LoVo (cell line): ENCODE measurements at places on chromosomes 2 and 18.

- DNase-seq = no peak
These were observed 38.7 kb downstream of the UBE2F start for GRCh38 chr2:238005528-238005927.

GRCh38 chr2:11903085-11903606 is 156.7 kb downstream of the LPIN1 start:
- DNase-seq = no peak

- DNase-seq = no peak
These were observed 34.5 kb upstream of the STPG4 start for GRCh38 chr2:47189635-47190034.

GRCh38 chr2:86274918-86275275 is 62.5 kb downstream of the REEP1 start:
- peak; percentile 43 for DNase-seq

- DNase-seq = no peak
These were observed 136.4 kb downstream of the SOCS6 start for GRCh38 chr18:70425236-70425635.

DNA sequence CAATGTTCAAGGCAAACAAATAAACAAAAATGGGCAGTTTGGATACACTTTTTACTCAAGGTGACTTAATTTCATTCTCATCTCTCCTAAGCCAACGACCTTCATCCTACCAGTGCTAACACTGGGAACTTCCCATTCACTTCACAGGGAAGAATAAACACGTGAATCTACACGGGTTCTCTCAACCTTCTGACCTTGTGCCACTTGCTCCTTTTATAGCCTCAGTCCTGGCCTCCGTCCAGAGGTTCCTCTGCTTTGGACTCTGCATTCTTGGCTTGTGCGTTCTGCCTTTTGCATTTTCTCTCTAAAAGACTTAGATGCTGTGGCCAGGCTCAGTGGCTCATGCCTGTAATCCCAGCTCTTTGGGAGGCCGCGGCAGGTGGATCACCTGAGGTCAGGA is 13.8 kb downstream of the ZNF2 start:
- DNase-seq = no peak

GRCh38 chr18:9824952-9825371 is 60.8 kb upstream of the TXNDC2 start:
- no peak for DNase-seq

DNA sequence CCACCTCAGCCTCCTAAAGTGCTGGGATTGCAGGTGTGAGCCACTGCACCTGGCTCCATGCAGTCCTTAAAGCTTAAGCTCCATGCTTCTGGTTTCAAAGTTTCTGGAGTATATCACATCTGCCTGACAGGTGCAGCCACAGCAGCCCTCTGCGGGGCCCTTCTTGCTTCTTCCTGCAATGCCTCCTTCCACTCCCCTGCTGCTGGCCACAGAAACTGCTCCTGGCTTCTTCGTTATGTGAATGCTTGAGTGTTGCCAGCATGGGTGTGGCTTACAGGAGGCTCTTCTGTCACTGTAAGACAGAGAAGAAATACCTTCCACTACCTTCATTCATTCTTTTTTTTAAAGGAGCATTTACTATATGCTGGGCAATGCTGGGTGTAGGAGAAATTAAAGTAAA is 10.1 kb upstream of the CCBE1 start:
- DNase-seq = no peak

DNA sequence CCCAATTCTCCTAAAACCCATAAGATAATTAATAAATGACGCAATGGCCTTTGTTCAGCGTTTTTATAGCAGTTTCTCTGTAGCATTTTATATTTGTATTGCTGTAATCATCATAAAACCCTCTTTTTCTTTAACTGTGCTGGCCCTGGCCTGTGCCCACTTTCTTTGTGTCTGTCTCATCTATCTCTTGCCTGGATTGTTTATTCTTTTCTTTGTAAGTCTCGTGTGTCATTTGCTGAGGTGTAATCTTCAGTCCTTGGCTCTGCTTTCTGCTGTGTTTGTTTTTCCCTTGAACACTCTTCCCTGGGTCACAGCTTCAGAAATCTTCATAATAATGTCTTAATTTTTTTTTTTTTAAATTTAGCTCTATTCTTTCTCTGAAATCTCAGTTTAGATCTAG is 525.8 kb upstream of the LINC00305 start:
- DNase-seq = no peak

- DNase-seq = no peak
These were observed 939.6 kb upstream of the CRIM1 start for GRCh38 chr2:35415942-35416341.

DNA sequence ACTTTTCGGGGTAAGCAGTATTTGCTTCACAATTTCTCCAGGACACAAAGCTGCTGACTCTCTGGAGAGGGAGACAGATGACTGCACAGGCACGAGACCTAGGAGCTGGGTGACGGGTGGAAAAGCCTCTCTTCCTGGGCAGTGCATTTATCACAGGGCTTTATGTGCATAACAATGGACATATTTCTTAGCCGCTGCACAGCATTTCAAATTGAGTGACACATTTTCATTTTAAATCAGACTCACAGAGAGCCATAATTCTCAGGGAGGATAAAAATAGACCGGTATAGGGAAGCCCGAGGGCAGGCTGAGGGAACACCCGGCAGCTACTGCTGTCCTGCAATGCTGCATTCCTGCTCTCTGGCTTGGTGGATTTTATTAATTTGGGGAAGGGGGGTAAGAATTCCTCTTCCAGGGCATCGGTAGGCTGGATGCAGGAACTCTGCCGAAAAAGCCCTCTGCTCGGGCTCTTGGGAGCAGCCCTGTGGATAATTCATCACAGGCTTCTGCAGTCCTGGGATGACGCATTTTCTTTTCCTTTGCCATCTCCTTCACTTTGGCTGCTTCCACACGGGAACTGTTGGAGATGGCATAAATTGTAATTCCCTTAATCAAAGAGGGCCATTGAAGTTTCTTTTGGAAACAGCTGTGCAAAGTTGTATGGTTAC is 108.1 kb upstream of the ACAA2 start:
- no peak for DNase-seq

GRCh38 chr18:43420950-43421349 is 143.7 kb upstream of the SYT4 start:
- DNase-seq = no peak

GRCh38 chr2:6930923-6931647 is 13.9 kb downstream of the RNF144A start:
- no peak for DNase-seq

DNA sequence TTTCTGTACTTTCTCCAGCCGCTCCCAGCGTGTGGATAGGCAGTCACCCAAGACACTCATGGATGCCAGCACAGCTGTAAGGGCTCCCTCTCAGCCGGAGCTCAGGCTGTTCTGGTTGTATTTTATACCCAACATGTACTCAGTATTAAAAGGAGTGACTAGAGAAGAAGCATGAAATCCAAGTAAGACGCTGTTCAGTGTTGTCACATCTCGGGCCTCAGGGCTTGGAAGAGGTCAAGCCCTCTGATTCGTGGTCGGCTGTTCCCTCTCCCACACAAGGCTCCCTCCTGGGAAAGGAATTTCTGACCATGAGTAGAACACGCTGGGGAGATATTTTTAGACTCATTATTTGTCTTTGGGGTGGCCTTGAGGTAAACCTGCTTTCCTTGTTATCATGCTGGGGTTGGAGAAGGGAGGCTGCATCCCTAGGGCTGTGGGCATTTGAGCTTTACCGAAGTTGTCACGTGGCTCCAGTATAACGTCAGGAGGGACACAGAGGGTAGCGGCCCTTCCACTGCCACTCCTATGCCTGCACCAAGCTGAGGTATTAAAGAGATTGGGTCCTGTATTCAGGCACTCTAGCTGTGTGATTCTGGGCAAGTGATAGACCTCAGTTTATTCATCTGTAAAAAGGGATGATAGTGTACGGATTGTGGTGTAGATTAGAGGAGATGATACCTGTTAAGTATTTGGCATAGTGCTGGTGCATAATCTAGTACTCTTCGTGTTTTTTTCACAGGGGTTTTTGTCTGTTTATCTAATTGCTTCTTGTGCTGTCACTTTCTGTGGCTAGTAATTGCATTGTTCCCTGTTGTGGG is 34.1 kb downstream of the HK2 start:
- peak; percentile 23 for DNase-seq

- DNase-seq = no peak
These were observed 69.2 kb downstream of the AP1S3 start for GRCh38 chr2:223768179-223768578.

GRCh38 chr2:46337208-46337994 is 40.2 kb downstream of the EPAS1 start:
- no peak for DNase-seq

- no peak for DNase-seq
These were observed 60.3 kb downstream of the ADD2 start for GRCh38 chr2:70707706-70708105.

DNA sequence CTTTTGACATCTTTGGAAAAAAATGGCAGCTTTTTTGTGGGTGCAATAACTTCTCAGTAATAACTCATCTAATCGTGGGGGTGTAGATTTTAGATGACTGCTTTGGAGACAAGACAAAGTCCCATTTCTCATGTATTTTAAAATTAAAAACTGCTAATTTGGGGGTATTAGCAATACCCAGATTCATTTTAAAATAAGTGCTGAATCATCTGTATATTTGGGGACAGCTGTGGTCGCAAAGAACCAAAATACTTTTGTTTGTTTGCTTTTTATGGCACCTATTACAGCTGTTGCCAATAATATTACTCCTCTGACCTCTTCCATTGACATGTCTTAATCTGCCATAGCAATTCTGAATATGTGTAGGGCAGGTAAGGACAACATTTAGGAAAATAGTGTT is 45.4 kb downstream of the STAT1 start:
- no peak for DNase-seq

GRCh38 chr18:43656547-43656946 is 379.3 kb upstream of the SYT4 start:
- DNase-seq = no peak

- no peak for DNase-seq
These were observed 55.6 kb downstream of the NCOA1 start for GRCh38 chr2:24546669-24547068.

DNA sequence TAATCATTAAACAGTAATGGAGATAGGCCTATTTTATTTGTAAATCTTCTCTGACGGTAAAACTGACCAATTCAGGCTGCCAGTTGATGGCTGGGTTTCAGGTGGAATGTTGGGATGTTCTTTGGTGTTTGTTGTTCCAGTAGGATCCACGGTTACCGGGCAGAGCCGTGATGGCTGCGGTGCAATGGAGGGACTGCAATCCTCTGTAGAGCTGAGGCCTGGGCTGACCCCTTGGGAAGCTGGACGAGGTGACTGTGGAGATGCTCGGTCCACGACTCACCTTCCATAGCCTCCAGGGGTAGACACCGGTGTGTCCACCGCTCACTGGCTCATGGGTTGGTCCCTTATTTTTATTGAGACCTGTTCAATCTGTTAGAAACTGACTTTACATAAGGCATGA is 42.5 kb downstream of the ZNF519 start:
- DNase-seq = no peak

GRCh38 chr2:234241656-234242458 is 191.4 kb downstream of the SPP2 start:
- DNase-seq = peak; percentile 39

DNA sequence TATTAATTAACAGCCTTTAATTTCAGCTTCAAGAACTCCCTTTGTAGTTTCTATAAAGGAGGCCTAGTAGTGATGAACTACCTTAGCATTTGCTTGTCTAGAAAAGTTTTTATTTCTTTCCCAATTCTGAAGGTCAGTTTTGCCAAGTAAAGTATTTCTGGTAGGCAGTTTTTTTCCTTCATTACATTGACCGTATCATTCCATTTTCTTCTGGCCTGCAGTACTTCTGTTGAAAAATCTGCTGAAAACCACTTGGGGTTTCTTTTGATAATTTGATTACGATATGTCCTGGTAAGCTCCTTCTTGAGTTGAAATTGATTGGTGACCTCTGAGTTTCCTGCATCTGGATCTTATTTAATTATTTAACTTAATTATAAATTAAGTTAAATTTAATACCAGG is 691.8 kb downstream of the TSN start:
- DNase-seq = no peak

- no peak for DNase-seq
These were observed 4.7 kb downstream of the EPG5 start for GRCh38 chr18:45962461-45962860.

DNA sequence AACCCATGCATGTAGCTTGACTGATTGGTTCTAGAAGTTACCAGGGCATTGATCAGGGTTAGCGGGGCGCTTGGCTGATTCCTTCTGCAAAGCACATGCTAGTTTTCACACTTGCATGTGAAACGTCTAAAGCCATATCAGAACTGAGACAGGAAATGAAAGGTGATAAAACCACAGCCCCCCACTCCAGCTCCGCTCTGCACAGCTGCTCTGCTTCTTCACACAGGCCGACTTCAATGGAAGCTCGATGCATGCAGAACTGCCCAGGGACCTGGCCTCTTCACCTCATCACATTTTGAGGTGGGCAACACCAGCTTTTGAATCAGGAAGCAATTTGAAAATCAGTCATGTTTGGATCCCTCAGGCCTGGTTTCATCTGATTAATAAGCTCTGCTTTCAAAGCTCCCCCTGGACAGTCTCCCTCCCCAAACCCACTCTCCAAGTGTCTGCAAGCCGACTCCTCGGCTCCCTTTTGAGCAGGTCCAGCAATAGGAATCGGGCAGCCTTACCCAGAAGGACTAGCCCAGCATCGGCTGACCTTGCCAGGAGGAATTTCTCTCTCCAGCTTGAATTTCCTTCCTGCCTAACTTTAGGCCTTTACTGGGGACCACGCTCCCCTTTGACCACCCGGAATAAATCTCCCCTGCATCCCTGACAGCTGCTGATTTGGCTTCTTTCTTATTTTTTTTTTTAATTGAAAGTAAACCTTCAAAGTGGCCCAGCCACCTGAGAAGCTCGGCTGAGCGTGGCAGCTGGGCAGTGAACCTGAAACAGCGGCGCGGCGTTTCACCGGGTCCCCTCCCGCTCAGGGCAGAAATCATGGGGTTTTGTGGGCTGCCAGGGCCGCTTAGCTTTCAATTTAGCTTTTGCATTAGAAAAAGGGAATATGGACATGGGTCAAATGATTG is 31.7 kb downstream of the HRH4 start:
- no peak for DNase-seq

DNA sequence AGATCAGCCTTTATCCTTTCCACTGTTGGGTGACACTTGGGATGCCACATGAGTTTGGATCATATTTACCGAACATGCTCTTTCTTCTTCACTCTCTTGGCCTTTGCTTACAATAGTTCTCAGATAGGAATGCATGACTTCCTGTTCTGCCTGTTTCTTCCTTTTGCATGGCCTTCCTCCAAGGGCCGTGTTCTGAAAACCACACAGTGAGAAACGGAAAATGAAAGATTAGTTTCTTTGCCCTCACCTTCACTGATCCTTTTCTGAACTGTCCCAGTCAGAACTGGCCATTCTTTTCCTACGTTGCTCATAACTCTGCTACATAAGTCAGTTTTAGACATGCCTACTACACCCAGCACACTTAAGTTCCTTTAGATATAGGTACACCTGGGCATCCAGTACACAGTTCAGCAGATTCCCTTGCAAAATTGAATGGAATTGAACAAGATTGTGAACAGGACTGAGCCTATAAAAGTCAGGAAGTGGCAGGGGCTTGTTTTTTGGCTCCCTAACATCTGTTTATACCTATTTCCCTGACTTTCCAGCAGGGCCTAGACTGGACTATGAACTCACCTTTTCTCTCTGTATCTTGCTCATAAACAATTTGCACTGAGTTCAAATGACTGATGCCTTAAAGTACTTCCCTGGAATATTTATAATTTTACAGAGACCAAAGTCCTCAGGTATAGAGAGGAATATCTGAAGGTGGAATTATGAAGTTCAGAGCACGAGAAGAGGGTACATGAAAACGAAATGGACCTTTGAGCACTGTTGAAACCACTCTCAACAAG is 186.4 kb upstream of the ST6GAL2 start:
- no peak for DNase-seq

- no peak for DNase-seq
These were observed 5.6 kb downstream of the TANK start for GRCh38 chr2:161165811-161166210.
